ENCODE measurements at places on chromosomes 11 and 22. TPM values are rescaled to one million over a fixed set of nuclear protein-coding genes. Genes with fewer than 3 reads are reported as not detected.

DNA sequence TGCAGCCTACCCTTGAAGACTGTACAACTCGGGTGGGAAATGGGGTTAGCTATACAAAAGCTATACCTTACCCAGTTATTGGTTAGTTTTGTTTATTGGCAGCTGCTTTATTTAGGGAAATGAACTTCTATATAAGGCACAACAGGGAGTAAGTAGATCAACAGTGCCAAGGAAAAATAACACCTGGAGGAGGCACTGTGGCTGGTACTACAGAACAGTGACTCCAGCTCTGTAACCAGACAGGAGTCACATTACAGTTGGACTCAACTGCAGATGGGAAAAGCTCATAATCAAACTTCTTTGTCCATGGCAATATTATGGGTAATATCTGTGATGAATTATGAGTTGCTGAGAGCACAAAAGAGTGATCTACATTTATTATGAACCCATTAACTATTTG lies 14.0 kb downstream of the P4HA3 start:
- no peak for DNase-seq

DNA sequence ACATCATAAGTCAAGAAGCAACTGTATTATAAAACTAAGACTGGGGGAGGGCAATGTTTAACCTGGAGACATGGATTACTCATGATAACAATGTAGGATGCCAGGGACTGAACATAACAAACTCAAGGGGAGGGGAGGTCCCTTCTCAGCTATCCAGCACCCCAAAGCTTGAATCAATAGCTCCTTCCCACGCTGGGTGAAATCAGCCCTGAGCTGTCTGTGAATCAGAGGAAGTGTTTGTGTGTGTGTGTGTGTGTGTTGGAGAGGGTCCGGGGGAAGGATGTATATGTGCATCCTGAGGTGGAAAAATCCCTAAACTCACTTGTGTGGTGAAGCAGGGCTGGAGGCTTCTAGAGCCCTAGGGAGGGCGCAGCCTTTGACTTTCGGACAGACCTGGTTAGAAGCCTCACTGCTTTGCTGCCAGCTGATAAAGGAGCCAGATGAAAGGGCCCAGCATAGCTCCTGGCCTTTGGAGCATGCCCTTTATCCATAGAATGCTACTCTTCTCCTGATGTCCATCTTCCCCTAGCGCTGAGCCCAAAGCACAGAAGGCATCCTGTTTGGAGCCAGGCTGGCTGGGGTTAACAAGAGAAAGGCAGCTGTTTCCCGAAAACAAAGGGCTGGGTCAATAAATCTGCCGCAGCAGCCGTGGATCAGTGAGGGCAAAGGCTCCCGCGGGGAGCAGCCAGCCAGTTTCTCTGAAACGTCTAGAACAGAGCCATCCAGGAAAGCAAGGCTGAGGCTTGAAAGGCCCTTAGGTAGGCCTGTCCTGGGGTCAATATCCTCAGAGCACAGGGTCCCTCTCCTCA lies 35.8 kb downstream of the TNKS1BP1 start:
- no peak for DNase-seq

DNA sequence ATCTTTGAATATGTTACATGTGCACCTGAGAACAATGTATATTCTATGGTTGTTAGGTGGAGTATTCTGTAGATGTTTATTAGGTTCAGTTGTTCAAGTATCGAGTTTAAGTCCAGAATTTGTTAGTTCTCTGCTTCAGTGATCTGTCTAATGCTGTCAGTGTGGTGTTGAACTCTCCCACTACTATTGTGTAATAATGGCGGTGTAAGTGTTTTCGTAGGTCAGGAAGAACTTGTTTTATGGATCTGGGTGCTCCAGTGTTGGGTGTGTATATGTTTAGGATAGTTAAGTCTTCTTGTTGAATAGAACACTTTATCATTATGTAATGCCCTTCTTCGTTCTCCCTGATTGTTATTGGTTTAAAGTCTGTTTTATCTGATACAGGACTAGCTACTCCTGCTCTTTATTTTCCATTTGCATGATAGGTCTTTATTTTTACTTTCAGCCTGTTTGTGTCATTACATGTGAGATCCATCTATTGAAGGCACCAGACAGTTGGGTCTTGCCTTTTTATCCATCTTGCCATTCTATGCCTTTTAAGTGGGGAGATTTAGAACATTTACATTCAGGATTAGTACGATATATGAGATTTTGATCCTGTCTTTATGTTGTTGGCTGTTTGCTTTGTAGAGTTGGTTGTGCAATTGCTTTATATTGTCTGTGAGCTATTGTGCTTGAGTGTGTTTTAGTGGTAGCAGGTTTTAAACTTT lies 121.6 kb downstream of the DDX10 start:
- no peak for DNase-seq

ACRV1 gene
- not detected for total RNA-seq

Data from Right ventricle myocardium inferior (tissue), 1 donor.